ENCODE measurements at places on chromosomes 5 and 9.

DNA sequence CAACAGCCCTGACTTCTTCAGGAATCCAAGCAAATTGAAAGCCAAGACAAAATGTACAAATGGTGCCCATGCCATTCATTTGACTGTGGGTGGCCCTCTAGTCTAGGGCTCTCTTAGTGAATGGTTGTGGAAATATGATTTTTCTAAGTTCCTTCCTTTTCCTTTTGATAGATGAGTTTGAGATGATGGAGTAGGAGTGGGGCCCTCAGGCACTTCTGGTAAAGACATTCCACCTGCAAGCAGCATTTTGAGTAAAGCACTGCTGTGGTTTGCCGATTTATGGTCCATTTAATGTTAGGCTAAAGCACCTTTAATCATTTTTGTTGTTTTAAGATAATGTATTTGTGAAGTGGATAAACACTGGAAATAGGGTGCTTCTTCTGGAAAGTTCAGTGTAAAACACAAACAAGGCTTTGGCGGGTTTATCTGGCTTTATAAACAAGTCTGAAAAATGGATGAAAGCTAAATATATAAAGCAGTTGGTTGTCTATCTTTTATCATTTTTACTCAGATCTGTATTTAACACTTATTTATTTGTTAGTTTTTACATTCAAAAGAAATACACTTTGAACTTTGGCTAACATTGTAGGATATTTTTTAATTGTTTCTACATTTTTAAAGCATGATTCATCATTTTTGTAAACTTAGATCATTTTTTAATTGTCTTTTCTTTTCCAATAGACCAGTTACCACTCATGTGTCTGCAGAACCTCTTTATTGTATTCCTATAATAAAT lies 213.5 kb downstream of the PJA2 start:
- DNase-seq, result no peak

DNA sequence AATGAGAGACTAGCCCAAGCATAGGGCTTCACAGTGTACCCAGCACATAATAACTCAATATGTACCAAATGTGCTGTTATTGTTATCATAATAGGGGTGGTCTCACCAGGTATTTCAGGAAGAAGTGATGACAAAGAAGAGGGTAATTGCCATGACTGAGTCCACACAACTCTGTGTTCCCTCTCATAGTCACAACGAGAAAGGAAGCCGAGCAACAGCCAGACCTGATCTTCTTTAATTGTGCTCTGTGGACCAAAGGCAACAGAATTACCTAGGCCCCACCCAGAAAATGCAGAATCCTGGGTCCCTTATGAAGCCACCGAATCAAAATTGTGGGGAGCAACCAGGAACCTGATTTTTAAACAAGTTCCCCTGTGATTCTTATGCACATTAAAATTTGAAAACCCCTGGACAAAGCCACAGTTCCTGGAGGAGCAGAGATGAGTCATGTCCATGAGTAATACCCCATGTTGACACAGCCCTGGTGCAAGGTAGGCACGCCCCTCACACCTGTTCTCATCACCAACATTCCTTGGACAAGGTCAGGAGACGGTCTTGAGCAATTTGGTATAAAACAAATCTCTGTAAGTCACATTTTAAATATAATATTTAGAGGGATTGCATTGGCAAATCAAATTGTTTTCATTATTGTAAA lies 5.2 kb downstream of the FGF1 start:
- DNase-seq, result no peak

DNA sequence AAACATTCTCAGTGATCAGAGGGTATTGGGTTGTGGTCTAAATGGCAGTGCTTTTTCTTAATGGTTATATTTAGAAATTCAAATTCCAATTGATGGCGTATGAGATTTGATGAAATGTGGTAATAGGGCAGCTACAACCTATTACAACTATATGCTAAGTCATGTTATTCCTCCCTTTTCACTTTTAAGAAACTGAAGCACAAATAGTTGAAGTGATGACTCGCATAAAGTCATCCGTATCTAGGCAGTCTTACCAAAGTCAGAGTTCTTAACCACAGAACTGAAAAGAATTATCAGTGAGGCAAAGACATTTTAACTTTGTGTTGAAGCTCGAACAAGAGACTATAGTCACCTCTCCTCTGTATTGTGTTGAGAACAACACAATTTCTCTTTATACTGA lies 28.2 kb downstream of the C9orf152 start:
- no peak for DNase-seq

- no peak for DNase-seq
These were observed 773.4 kb downstream of the BRINP1 start for GRCh38 chr9:118595719-118596305.

DNA sequence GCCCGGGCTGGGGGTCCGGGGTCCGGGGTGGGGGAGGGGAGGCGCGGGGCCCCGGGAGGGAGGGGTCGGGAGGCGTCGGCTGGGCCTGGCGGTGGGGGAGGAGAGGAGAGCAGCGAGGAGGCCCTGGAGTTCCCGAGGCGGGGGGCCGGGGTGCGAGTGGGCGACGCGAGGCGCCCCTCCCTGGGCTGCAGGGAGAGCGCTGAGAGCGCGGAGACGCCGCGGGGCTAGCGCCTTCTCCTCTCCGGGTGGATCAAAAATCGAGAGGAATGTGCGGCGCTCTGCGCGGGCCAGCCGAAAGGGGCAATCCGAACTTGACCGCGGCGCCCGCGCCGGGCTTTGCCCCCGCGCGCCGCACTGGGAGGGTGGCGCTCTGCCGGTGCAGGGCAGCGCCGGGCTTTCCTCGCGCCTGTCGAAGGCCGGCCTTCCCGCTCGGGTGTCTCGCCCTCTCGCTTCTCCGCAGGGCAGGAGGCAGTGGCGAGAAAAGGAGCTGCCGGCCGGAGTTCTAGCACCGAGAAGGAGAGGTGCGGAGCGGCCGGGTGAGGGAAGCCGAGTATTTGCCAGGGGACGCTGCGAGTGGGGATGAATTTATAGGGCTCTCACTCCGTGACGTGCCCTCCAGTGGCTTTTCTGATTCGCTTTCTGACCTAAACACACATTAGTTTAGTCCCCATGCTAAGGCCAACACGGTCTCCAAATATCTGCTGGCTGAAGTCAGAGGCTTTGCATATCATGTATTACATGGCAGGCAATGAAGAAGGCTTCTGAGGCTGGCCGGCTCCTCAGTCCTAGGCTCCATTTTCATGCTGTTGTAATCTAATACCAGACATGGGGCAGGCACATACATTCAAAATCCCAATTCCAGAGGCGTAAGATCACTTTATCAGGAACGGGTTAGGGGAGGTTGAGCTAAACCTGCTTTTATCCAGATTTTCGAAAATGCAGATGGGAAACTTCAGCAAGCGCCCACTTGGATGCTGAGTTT lies 503 bp upstream of the GDNF start:
- DNase-seq, result no peak

GRCh38 chr5:42005561-42006153 lies 80.6 kb downstream of the FBXO4 start:
- no peak for DNase-seq

DNA sequence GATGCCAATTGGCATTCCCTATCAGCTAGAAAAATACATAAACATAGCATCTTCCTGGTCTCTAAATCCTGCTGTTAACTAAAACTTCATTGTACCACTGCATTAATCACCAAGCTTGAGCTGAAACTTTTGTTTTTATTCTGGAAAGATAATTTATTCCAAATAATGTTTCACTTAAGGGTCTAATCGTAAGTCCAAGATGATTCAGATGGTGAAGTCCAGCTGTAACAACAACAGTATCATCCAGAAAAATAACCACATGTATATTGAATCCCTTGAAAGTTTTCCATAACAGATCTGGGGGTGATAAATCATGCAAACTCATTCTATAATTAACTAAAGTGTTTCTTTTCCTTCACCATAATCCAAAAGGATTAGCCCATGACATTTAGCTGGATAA lies 23.9 kb downstream of the RORB start:
- no peak for DNase-seq

- DNase-seq, result no peak
These were observed 1295.6 kb upstream of the CDH6 start for GRCh38 chr5:29897916-29898315.

- DNase-seq, result no peak
These were observed 18.3 kb downstream of the PDGFRB start for GRCh38 chr5:150137168-150137957.

GRCh38 chr5:173328844-173329490 lies 753 bp upstream of the STC2 start:
- no peak for DNase-seq

DNA sequence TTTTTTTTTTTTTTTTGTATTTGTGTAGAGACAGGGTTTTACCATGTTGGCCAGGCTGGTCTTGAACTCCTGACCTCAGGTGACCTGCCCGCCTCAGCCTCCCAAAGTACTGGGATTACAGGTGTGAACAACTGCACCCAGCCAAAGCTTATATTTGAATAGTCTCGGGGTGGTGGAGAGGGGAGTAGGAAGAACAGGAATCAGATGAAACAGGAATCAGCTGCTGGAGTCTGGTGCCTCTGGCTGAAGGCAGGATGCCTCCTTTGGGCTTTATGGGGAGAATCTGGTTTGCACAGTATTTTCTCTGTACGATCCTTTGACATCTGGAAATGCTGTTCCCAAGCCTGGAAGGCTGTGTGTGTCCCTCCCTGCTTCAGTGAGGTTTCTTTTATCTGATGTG lies 10.9 kb downstream of the C5orf52 start:
- DNase-seq, result no peak
